ENCODE measurements at places on chromosomes 3 and 15. TPM values are rescaled to one million over a fixed set of nuclear protein-coding genes. Genes with fewer than 3 reads are reported as not detected.

DNA sequence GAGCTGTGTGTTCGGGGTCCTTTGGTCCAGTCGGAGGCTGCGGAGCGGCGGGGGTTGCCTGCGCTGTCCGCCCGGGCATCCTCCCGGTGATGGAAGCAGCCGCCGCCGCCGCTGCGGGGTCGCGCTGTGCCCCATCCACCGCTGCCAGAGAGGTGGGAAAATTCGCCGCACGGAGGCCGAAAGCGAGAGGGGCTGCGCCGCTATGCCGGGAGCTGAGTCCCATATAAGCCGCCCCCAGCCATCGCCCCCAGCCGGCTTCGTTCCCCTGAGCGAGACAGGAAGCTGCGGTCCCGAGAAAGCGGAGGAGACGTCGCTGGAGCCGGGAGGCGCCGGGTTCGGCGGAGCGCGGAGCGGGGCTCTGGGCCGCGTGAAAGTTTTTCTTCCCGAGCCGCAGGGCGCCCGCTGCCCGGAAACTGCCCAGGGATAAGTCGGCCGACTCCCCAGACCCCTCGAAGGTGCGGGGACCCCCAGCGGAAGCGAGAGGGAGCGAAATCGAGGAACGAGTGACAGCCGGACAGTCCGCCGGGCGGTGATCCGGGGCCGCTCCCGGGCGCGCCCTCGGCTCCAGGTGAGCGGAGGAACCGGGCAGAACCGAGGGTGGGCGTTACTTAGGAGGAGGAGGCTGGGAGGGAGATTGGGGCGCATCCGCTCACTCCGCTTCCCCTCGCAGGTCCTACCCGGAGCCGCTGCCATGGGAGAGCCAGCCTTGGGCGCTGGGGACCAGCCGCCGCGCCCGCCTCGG, 574 bp downstream of the CHST2 start:
- peak; percentile 70 for DNase-seq

DNA sequence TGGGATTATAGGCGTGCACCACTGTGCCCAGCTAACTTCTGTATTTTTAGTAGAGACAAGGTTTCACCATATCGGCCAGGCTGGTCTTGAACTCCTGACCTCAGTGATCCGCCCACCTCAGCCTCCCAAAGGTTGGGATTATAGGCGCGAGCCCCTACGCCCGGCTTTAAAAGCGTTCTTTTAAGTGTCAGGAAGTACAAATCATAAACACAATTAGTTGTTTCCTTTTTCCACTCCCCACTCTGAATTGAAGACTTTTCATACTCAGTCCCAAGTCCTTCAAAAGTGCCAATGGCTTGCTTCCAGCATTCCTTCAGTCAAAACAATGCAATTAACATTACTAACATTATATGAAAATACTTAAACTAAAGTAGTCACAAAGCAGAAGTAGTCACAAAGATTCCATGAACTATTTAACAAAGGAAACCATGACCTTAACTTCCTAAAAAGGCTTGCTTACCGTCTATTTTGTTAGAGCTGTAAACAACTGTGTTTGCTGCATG, 8.1 kb downstream of the WDR82 start:
- DNase-seq = no peak

Gene MUC20
- total RNA-seq = not detected

- no peak for DNase-seq
These were observed 215.5 kb upstream of the KCNMB2 start for GRCh38 chr3:178320456-178321351.
